Activated CD8-positive, alpha-beta memory T cell treated with anti-CD3 and anti-CD28 coated beads for 1 hour (primary cell): ENCODE measurements at places on chromosomes 7 and 10.

DNA sequence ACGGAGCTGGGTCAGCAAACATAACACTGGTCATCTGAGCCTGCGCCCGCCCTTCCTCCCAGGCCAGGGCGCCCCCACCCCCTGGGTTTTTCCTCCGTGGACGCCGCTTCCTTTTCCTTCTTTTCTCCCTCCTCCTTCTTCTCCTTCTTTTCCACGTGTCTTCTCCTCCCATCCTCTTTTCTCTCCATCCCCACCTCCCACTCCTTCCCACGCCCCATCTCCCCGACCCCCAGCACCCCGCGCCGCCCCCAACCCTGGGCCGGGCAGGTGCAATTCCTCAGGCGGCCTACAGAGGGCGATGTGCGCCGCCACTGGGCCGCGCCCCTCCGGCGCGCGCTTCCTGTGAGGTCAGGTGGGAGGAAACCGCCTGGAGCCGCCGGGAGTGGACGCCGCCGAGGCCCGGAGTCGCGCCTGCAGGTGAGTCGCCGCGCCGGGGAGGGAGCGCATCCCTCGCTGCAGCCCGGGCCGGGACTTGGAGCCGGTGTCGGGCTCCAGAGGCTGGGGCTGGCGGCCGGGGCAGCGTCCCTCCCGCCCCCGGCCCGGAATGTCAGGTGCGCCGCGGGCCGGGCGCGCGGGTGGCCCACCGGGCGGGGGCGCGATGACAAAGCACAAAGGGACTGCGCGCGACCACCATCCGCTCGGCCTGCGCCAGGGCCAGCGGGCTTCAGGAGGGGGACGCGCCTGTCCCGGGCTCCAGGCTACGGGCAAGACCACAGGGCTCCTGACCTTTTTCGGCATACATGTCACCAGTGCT is at the start of gene FAM241B:
FAM241B (plus strand) TSS at position 351 of the 754 bp plus-strand sequence. CDS start 1,497 bp downstream, outside the sequence.
- peak; percentile 51 for DNase-seq

- no peak for DNase-seq
Observed at GRCh38 chr7:31004393-31004792, 40.6 kb downstream of the GHRHR start.

GRCh38 chr7:35624299-35625186 is 70.4 kb downstream of the HERPUD2 start:
- no peak for DNase-seq

- no peak for DNase-seq
Observed at GRCh38 chr7:115585015-115585718, 445.4 kb downstream of the TFEC start.

DNA sequence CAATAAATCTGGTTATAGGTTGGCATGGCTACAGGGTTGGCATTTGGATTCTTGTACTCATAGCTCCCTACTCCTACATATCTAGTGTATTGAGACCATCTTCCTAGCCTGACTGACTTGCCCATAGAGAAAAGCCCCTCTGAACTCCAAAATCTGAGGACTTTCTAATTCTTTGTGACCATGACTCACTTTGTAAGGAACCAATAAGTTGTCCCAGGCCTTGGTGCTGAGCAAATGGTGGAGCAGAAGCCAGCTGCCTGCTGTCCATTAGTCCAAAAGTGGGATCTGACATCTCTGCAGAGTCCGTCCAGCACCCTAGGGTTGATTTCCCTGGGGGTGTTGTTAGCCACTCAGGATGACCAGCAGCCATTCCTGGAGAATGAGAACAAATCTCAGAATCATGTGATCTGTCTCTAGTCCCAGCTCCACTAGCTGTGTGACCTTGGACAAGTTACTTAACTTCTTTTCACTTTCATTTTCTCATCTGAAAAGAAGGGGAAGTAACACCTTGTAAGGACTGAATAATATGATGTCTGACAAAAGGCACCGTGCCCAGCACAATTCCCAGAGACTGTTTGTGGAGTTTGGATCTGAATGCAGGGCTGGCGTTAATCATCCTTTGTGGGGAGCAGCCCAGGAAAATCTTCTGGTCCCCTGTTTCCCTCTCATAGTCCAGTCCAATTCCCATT is 44.1 kb downstream of the MTURN start:
- DNase-seq = no peak

DNA sequence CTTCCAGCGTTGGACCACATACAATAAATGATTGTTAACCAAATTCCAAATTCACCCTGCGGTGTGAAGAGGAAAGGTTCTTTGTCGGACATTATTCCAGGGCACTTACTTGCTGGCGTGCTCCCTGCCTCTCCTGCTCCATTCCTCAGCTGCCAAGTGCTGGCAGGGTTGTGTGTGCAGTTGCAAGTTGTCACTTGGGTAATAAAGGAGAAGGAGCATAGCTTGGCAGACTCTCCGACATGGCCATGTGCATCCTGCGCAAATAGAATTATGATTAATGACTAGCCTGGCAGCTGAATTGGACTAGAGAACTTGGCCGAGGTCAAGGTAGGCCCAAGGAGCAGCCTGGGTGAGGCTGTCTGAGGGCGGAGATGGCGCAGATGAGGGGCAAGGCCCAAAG is 92.3 kb upstream of the ELMO1 start:
- DNase-seq = no peak

GRCh38 chr10:21527598-21528235 is 2.2 kb upstream of the SKIDA1 start:
- no peak for DNase-seq

DNA sequence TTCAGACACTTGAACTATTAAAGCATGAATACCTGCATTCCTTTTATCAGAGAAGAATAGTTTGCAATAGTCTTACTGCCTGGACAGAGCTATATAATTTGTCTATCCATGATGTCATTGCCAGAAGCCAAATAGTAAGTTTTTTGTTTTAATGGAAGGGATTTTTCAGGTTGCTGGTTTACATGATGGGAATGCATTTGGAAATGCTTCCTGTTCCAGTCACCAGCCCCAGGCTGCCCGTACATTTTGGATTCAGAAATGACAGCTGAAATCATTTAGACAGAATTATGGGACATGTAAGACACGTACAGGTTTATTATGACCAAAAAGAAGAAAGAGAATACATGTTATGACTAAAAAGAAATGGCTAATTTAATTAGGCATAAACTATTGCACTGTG is 293.1 kb downstream of the CDK14 start:
- no peak for DNase-seq

GRCh38 chr10:86163522-86164173 is 202.9 kb downstream of the GRID1 start:
- no peak for DNase-seq

DNA sequence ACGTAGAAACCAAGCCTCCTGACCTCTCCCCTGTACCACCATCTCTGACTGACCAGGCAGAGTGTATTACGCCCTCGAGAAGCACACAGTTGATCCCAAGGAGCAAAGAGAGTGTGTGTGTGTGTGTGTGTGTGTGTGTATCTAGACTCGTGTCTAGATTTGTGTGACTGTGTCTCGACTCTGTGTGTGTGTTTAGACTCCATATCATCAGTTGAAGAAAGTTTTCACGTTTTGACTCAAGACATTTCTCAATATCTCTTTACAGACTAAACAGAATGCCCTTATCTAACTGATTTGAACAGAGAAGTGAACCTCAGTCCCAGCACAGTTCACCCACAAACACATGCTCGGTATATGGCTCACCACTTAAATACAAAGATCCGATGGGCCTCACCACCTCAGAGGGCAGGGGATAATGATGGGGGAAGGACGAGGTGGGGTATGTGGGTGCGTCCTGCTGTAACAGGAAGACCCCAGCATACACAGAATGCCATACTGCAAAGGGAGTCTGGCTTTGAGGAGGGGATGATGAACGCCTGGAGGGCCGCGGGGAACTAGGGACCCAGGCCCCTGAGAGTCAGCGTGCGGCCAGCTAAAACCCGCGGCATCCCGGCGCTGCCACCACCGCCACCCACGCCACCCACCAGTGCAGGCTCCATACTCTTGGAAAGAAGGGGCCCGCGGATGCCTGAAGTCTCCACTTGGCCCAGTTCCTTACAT is 780 bp downstream of the ALDH18A1 start:
- DNase-seq = no peak

DNA sequence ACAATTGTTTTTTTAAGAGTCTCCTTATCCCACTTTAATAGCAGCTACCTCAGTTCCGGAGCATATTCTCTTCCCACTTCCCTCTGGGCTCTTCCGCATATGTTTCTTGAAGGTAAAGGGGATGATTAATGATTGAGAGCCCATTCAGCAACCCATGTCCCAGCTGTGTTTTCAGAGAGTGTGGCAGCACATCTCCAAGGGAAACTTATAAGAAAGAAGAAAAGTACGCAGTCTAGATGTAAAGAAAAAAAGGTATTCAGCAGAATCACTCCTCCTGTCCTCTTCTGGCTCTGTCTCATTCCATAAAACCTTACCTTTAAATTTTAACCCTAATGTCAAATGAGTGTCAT is 9.7 kb upstream of the ANKRD7 start:
- DNase-seq = no peak

DNA sequence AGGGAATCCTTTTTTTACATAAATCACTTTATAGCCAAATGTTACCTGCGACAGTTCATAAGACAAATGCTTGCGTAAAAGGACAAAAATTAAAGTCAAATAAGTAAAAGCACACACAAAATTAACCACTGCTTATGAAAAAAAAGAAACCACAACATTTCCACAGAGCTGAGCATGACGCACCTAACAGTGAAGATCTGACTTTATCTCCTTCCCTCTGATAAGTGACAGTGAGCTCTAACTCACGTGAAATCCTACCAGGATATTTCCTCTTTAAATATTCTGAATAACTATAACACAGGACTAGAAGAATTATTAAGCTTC is 225.5 kb downstream of the SFMBT2 start:
- DNase-seq = no peak
